Left ventricle myocardium inferior (tissue), 1 donor: ENCODE measurements at places on chromosomes 1 and 21.

DNA sequence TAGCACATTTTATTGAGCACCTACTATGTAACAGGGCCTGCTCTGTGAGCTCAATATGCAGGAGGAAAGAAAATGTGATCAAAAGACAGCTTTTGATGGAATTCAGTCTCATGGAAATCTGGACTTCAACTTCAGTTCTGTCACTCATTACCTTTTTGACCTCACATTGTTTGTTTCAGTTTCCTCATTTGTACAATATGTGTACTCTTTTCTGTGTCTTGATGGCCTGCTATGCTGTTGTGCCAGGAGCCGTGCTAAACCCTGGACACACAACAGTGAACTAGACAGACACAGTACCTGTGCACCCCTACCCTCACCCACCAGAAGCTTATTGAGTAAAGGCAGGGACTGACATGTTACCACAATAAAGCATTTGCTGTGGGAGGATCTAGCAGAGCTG is 162.9 kb upstream of the FGGY start:
- no peak overlapping the region for H3K27ac ChIP-seq
- no peak for DNase-seq
- H3K27me3 ChIP-seq: no peaks in the 10 kb centered on the region
- H3K4me3 ChIP-seq: no peak overlapping the region

GRCh38 chr1:210796421-210796820 is 337.5 kb downstream of the KCNH1 start:
- no peaks in the 10 kb centered on the region for H3K4me1 ChIP-seq
- DNase-seq: no peak
- no peak overlapping the region for H3K27ac ChIP-seq
- no peaks in the 10 kb centered on the region for H3K36me3 ChIP-seq

DNA sequence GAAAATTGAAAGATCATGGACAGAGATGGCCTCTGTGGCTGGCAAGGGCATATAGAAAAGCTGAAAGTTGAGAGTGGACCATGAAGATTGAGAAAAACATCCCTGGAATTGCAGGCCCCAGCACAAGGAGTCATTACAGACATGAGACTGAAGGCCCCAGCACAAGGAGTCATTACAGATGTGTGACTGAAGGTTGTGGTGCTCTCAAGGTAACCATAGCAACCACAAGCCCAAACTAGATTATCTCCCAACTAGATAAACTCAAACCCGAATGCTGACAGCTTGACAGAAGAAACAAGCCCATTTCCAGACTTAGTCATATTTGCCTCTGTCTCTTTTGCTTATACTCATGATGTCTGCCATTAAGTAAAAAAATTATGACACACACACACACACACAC is 1252.1 kb upstream of the ADGRL4 start:
- no peak overlapping the region for H3K4me3 ChIP-seq
- no peak overlapping the region for H3K27ac ChIP-seq
- H3K27me3 ChIP-seq: no peaks in the 10 kb centered on the region

- no peaks in the 10 kb centered on the region for H3K27me3 ChIP-seq
- no peaks in the 10 kb centered on the region for H3K36me3 ChIP-seq
- DNase-seq: peak; percentile 49
- H3K27ac ChIP-seq: peak overlapping the region; percentile 73
- H3K4me1 ChIP-seq: peaks cover 85% of the 10 kb centered on the region
Measured at GRCh38 chr1:183306317-183307042, 111.7 kb downstream of the NMNAT2 start.

GRCh38 chr1:5141750-5142149 is 487.3 kb downstream of the AJAP1 start:
- H3K27ac ChIP-seq: no peak overlapping the region
- H3K36me3 ChIP-seq: no peaks in the 10 kb centered on the region
- H3K4me1 ChIP-seq: no peaks in the 10 kb centered on the region
- no peak overlapping the region for H3K4me3 ChIP-seq
- no peak for DNase-seq

DNA sequence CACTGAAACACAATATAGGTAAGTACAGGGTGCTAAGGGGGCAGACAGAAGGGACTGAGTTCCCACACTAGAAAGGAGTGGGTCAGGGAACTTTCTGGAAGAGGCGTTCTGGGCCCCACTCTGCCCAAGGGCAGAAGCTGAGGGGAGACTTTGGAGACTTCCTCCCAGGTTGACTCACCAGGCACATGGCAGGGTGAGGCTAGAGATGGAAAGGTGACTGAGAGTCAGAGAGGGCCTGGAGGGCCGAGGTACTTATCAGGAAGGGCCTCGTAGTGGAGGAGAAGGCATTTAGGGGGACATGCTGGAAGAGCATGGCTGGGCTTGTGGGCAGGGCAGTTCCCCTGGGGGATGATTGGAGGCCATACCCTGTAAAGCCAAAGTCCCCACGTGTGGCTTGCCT is 159.9 kb upstream of the JUN start:
- no peak overlapping the region for H3K27ac ChIP-seq
- no peak overlapping the region for H3K4me3 ChIP-seq
- no peaks in the 10 kb centered on the region for H3K27me3 ChIP-seq

GRCh38 chr21:15293240-15293639 is 228.4 kb upstream of the NRIP1 start:
- no peak overlapping the region for H3K4me3 ChIP-seq
- H3K27me3 ChIP-seq: no peaks in the 10 kb centered on the region
- DNase-seq: no peak
- H3K4me1 ChIP-seq: no peaks in the 10 kb centered on the region

GRCh38 chr1:55073187-55073916 is 34.0 kb downstream of the PCSK9 start:
- H3K27me3 ChIP-seq: no peaks in the 10 kb centered on the region
- peaks cover 27% of the 10 kb centered on the region for H3K4me1 ChIP-seq
- H3K27ac ChIP-seq: no peak overlapping the region
- no peak overlapping the region for H3K4me3 ChIP-seq
- peaks cover 98% of the 10 kb centered on the region for H3K36me3 ChIP-seq

DNA sequence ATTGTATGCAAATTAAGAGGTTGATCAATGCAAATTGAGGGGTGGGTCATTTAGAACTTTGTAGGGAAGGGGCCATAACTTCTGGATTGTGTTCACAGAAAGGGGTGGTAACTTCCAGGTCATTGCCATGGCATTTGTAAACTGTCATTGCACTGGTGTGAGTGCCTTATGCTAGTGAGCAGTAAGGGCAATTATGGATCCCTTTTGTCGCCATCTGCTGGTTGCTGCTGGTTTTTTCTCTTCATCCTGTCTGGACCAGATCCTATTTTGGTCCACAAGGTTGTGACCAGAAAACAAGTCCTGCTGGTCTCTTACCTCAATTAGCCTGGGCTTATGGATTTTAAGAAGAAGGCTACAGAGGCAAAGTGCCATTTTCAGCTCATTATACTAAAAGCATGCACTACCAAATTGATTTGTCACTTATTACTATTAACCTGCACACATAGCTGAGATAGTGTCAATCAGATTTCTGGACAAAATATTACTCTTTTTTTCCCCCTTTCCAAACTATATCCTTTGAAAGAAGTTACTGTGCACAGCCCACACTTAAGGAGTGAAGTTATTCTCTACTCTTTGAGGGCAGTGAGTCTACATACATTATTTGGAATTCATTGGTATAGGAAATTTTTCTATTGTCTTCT is 196.2 kb downstream of the ZC3H11B start:
- peaks cover 29% of the 10 kb centered on the region for H3K4me1 ChIP-seq
- no peak overlapping the region for H3K4me3 ChIP-seq
- peak; percentile 21 for DNase-seq
- peak overlapping the region; percentile 31 for H3K27ac ChIP-seq

- no peak for DNase-seq
- no peaks in the 10 kb centered on the region for H3K36me3 ChIP-seq
Measured at GRCh38 chr1:10824821-10825540, 28.5 kb upstream of the CASZ1 start.

DNA sequence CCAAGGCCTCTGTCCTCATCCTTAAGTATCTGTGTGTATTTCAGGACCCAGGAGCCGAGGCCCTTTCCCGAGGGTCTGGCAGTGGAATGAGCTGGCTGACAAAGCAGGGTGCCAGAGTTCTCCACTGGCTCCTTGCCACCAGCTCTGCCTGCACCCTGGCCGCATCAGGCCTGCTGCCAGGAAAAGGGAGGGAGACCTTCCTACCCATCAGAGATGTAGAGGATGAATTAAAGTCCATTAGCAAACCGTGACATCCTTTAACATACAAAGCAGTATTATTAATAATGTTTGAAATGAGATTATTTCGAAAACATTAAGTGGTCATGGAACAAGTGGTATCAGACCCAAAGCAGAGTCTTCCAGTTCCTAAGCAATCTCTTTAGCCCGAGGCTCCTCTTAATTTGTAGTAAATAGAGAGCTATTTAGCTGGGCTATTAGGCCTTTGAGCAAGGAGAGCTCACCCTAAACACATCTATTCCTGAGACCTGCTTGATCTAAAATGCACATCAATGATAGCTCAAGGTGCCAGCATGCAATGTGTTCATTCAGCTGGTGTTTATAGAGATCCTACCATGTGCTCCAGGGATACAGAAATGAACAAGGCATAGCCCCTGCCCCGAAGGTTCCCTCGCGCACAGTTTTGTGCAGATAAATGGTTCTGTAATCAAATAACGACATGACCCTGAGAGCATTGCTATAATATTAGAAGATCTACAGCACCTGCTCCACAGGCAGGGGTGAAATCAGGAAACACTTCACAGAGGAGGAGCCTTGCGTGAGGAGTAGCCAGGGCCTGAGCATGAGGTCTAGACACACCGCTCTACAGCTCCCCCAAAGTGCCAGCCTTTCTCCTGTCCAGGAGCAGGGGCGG is 44.0 kb downstream of the FAM163A start:
- no peaks in the 10 kb centered on the region for H3K4me1 ChIP-seq
- no peaks in the 10 kb centered on the region for H3K36me3 ChIP-seq
- DNase-seq: peak; percentile 28
- no peaks in the 10 kb centered on the region for H3K27me3 ChIP-seq

GRCh38 chr1:165129568-165130164 is 226.8 kb downstream of the LMX1A start:
- peaks cover 88% of the 10 kb centered on the region for H3K27me3 ChIP-seq
- H3K4me3 ChIP-seq: no peak overlapping the region
- no peaks in the 10 kb centered on the region for H3K36me3 ChIP-seq
- H3K4me1 ChIP-seq: no peaks in the 10 kb centered on the region
- DNase-seq: peak; percentile 38

GRCh38 chr1:81228926-81229325 is 571.8 kb upstream of the ADGRL2 start:
- no peak for DNase-seq
- H3K27me3 ChIP-seq: no peaks in the 10 kb centered on the region
- H3K27ac ChIP-seq: no peak overlapping the region

DNA sequence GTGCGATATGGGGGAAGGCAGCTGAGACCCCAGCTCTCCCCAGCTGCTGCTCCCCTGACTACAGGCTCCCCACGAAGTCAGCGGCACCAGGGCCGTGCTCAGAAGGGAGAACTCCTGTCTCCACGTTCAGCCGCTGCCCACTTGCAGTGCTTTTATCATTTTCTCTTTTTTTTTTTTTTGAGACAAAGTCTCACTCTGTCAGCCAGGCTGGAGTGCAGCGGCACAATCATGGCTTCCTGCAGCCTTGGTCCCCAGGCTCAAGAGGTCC is 933 bp upstream of the FTCD start:
- peaks cover 16% of the 10 kb centered on the region for H3K4me1 ChIP-seq
- no peak for DNase-seq

- no peaks in the 10 kb centered on the region for H3K36me3 ChIP-seq
- peaks cover 69% of the 10 kb centered on the region for H3K4me1 ChIP-seq
- peak overlapping the region; percentile 96 for H3K27ac ChIP-seq
- peak overlapping the region; percentile 94 for H3K4me3 ChIP-seq
- no peak for DNase-seq
Measured at GRCh38 chr1:8025671-8026144, 401 bp downstream of the ERRFI1 start.

DNA sequence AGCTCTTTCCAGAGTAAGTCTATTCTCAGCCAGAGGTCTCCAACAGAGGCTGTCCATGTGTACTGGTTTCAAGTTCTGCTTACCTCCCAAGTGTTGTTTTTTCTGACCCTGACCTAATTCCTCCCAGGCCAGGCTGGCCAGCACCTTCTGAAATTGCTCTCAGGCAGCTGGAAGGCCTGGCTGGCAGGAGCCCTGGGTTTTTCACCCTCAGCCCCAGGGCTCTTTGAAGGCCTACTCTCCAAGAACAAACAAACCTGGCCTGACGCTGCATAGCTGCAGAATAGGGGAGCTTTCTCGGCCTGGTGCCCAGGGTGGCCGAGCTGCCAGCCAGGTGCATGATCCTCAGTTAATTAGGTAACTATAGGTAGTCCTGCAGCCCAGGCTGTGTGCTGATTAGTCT is 147.5 kb downstream of the CACNA1E start:
- DNase-seq: no peak
- H3K27me3 ChIP-seq: peaks cover 69% of the 10 kb centered on the region
- no peaks in the 10 kb centered on the region for H3K4me1 ChIP-seq
- no peaks in the 10 kb centered on the region for H3K36me3 ChIP-seq
- no peak overlapping the region for H3K27ac ChIP-seq
- no peak overlapping the region for H3K4me3 ChIP-seq

DNA sequence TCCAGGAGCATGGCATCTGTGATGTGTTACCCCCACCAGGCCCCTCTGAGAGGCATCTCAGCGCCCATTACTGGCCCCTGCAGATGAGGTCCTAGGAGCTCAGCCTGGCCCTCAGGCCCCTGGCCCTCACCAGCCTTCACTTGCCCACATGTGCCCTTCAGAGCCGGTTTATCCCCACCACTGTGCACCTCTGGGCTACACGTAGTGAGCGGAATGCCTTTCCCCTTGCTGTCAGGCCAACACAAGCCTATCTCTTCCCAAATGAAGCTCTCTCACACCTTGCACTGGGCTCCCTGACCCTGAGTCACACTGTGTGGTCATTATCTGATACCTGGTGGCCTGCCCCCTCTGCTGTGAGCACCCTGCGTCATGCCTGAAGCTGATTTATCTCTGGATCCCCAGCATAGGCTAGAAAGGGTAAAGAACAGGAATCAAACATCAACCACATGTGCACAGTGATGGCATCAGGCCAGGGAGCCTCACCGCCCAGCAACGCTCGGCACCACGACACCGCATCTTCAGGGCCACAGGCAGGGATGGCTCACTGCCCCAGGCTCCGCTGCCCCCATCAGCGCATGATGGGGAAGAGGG is 49.1 kb downstream of the GLIS1 start:
- no peak overlapping the region for H3K4me3 ChIP-seq
- no peaks in the 10 kb centered on the region for H3K36me3 ChIP-seq
- no peak for DNase-seq
- no peak overlapping the region for H3K27ac ChIP-seq
- peaks cover 100% of the 10 kb centered on the region for H3K27me3 ChIP-seq
- peaks cover 7% of the 10 kb centered on the region for H3K4me1 ChIP-seq

GRCh38 chr21:36433059-36433709 is 46.7 kb downstream of the CLDN14 start:
- no peaks in the 10 kb centered on the region for H3K27me3 ChIP-seq
- no peak overlapping the region for H3K27ac ChIP-seq
- peaks cover 17% of the 10 kb centered on the region for H3K4me1 ChIP-seq
- H3K4me3 ChIP-seq: no peak overlapping the region
- no peak for DNase-seq

DNA sequence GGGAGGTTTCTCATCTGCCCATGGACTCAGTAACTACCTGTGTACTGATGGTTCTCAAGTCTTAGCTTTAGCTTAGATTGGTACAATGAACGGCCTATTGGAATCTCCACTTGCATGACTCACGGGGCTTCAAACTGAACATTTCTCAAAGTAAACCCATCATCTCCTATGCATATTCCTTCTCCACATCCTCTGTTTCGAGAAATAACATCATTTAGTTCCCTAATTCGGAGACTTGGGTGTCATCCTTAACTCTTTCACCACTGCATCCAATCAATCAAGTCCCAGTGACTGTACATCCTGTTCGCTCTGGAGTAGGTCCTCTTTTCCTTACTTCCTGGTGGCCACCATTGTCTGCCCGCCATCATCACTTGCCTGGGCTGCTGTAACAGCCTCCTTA is 55.8 kb downstream of the LGR6 start:
- no peak for DNase-seq
- no peaks in the 10 kb centered on the region for H3K4me1 ChIP-seq

- no peak overlapping the region for H3K4me3 ChIP-seq
- H3K4me1 ChIP-seq: peaks cover 9% of the 10 kb centered on the region
- DNase-seq: no peak
- H3K36me3 ChIP-seq: no peaks in the 10 kb centered on the region
Measured at GRCh38 chr1:160659566-160659965, 12.7 kb upstream of the SLAMF1 start.
